Renal cortical epithelial cell (primary cell): ENCODE measurements at places on chromosomes 1 and 21.

- no peak for DNase-seq
These were observed 3.4 kb downstream of the PODN start for GRCh38 chr1:53065391-53065790.

- no peak for DNase-seq
These were observed 43.7 kb upstream of the NFASC start for GRCh38 chr1:204826970-204827369.

DNA sequence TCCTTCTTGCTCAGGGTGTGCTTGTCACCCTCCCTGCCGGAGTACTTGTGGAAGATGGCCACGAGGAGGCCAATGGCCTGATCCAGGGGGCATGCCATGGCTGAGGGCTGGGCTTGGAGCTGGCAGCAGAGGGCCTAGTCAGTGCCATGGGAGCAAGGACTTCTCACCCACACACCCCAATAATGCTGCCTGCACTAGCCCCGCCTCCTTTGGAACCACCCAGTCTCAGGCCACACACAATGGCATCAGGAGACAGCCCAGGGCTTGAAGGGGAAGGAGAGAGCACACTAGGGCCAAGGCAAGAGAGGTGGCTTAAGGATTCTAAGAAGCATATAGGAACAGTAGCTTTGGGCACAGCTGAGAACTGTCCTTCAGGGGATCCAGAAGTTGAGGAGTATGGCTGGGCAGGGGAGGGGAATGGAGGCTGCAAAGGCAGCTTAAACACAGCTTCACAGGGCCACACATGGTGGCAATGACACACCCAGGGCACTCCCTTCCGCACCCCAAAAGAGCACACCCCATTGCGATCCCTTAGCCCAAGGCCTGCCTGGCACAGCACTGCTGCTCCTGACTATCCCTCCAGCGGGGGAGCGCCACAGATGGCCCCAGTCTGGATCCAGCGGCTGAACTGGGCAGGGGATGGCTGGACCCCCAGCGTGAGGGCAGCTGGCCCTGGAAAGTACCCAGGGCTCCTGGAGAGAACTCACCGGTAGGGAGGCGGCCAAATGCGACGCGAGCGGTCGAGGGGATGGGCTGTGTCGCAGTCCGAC, at the start of gene S100A6:
TSS of gene S100A6 (minus strand) at position 750 of the 770 bp plus-strand sequence. CDS start at position 98, 652 bp downstream.
- DNase-seq, result no peak

- DNase-seq, result no peak
These were observed 202.4 kb downstream of the SMYD3 start for GRCh38 chr1:246304484-246305259.

- no peak for DNase-seq
These were observed 29.0 kb downstream of the NFIA start for GRCh38 chr1:61111084-61112004.

GRCh38 chr1:113946678-113947387, 17.7 kb downstream of the HIPK1 start:
- no peak for DNase-seq

- no peak for DNase-seq
These were observed 75.5 kb downstream of the SIPA1L2 start for GRCh38 chr1:232554409-232554808.

DNA sequence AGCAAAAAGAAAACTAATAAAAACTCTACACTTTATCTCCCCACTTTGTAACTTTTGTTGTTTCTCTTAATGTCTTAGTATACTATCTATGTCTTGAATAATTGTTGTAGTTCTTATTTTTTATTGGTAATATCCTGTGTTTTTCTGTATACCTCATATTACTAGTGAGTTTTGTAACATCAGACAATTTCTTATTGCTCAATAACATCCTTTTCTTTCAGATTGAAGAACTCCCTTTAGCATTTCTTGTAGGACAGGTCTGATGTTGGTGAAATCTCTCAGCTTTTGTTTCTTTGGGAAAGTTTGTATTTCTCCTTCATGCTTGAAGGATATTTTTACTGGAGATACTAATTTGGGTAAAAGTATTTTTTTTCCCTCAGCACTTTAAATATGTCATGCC, 79.8 kb upstream of the LRRC8B start:
- no peak for DNase-seq

DNA sequence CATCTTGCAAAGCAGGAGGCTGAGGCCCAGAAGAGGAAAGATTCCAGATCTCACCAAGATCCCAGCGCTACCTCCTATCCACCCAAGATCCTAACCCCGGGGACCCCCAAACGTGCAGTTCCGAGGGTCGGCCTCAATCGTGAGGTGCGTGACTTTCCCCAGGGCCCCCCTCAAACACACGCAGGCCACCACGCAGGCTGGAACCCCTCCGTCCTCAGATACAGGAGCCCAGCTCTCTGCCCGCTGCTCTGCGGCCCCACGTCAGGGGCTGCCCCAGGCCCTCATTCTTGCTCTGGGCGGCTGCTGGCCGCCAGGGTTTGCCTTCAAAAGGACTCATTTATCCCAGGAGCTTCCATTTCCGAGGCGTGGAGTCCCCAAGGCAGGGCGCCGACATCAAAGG, 39.9 kb downstream of the KRTAP10-1 start:
- no peak for DNase-seq

DNA sequence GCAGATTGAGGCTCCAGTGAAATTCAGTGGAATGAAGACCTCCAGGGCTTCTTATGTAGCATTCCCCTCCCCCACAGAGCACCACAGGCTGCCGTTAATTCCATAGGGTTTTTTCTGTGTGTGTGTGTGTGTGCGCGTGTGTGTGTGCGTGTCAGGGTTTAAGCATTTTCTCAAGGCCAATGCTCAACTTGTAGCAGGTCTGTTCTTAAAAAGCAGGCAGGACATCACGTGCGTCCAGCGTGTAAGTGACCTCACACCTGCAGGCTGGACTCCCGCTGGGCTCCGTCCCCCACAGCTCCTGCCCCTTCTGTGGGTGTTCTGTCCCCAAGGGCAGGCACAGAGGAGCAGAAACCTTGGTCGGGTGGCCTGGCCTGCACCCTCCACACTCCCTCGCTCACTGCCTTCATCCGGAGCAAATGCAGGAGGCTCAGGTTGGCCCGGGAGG, 5.3 kb downstream of the PRDM16 start:
- no peak for DNase-seq

GRCh38 chr21:34548781-34549376, 36.9 kb upstream of the KCNE1 start:
- DNase-seq, result no peak

GRCh38 chr1:109478806-109479205, 4.9 kb upstream of the ATXN7L2 start:
- no peak for DNase-seq

DNA sequence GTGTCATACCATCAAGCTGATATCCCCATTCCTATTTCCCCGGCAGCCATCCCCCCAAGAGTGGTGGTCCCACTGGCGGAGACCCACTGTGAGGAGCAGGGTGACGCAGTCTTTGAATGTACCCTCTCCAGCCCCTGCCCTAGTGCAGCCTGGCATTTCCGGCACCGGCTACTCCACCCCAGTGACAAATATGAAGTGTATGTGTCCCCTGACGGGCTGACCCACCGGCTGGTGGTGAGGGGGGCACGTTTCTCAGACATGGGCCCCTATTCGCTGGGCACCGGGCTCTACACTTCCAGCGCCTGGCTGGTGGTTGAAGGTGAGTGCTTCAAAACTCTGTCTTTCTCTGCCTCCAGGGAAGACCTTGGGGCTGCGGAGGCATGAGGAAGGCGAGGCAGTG, 14.4 kb downstream of the IGFN1 start:
- DNase-seq, result no peak

GRCh38 chr1:198416296-198416695, 124.2 kb downstream of the ATP6V1G3 start:
- no peak for DNase-seq

DNA sequence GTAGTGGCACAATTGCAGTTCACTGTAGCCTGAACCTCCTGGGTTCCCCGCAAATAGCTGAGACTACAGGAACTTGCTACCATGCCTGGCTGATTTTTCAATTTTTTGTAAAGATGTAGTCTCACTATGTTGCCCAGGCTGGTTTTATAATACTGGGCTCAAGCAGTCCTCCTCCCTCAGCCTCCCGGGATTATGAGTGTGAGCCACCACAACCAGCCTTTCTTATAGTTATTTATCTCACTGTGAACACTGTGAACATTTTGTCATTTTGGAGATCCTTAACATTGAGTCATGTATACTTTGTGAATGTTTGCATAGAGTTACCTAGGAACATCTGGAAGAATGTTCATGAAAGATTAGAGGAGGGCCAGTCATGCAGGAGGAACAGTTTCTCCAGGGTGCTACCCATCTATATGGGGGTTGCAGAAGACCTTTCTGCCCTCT, 127.1 kb upstream of the CACYBP start:
- peak; percentile 63 for DNase-seq

DNA sequence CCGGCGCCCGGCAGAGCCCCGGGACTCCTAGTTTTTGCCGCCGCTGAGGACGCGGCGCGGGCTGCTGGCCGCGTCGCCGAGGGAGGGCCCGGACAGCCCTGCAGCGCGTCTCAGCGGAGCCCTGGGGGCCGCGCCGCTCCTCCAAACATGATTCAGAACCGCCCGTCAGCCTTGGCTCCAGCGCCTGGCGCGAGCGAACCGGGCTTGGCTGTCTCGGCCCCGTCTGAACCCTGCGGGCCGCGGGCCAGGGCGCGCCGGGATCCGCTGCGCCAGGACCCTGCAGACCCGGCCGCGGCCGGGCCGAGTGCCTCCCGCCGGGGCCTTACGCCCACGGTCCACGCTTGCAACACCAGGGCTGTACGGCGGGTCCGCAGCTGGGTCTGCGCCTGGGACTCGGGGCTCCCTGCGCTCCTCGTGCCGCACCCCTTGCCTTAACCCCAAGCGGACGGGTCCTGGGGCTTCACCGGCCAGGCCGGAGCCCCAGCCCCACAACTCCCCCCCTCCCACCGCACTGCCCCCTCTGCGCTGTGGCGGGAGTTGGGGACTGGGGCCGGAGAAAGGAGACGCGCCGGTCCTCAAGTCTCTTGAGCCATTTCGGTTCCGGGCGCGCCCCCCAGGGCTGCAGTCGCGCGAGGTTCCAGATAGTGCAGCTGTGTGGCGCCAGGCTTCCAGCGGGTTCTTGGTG, 48.4 kb upstream of the CD34 start:
- DNase-seq, result no peak

- no peak for DNase-seq
These were observed 49.2 kb upstream of the PAX7 start for GRCh38 chr1:18581420-18581880.

- DNase-seq, result no peak
These were observed 2.5 kb downstream of the DNMT3L start for GRCh38 chr21:44259082-44259705.

GRCh38 chr1:64163970-64164369, 39.5 kb upstream of the UBE2U start:
- DNase-seq, result peak; percentile 38

GRCh38 chr1:241962153-241962552, 4.6 kb downstream of the BECN2 start:
- no peak for DNase-seq

GRCh38 chr1:206479183-206480125, 9.2 kb downstream of the IKBKE start:
- DNase-seq, result peak; percentile 77

DNA sequence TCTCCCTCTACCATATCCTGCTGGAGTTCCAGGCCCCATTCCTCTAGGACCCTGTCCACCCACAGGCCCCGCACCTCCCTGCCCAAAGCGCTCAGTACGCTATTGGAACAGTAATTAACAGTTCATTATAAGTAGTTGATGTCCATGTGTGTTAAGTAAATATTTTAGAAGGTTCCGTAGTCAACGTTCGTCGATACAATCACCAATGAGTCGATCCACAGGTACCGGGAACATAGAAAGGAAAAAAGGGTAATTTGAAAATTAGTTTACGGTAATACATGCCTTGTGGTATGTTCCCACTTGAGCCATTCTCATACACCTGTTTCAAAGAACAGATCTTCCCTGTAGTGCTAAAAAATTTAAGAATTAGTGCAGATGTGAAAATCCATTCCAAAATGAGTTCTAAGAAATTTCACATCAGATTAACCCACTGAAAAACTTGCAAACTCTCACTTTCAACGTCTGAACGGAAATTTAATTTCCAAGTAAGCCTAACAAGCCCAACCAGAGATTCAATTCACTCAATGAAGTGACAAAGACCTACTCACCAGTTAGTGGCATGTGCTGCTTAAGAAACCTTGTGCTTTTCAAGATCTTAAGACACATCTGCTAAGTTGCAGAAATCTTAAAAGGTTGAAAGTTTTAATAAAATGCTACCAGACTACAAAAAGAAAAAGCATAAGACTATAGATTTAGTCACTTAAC, 8.3 kb downstream of the SFPQ start:
- DNase-seq, result no peak

- no peak for DNase-seq
These were observed 9.4 kb upstream of the NHLH1 start for GRCh38 chr1:160357286-160358002.

DNA sequence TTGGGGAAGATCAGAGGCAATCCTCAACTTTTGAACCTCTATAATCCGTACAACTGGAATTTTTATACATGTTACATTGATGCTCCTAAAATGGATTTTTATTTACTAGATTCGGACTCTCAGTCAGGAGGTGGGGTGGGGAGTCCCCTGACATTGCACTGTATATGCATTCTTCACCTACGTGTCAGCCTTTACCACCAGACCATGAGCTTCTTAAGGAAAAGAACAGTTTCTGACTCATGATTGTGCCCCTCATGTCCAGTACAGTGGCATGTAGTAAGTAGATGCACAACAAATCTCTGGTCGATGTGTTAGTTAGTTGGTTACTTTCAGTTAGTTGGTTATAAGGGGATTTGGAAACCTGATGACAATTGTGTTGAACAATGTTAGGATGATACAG, 15.4 kb downstream of the LPAR3 start:
- DNase-seq, result no peak

DNA sequence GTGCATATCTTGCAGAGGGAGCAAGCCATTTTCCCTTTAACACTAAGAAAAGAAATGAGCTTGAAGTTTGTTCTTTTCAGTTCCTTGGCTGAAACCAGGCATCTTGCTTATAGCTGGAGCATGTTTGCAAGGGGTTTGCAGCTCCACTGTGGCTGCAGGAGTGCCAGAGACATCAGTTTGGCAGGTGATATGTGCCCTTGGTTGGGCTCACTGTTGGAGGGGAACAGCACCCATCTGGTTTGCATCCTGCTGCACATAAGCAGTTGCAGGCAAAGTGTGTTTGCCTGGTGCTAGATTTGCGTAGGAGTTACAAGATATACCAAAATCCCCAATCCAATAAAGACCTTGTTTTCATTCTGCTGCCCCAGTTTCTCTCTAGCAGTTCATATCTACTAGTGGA, 47.8 kb upstream of the IKBKE start:
- DNase-seq, result no peak

- DNase-seq, result no peak
These were observed 62.5 kb downstream of the TBX15 start for GRCh38 chr1:118925651-118926050.
